Endothelial cell of coronary artery (primary cell): ENCODE measurements at places on chromosomes 11 and 22. TPM values are rescaled to one million over a fixed set of nuclear protein-coding genes. Genes with fewer than 3 reads are reported as not detected.

ALG8 gene
- total RNA-seq, result 32.5 and 35.3 TPM in 2 replicates

PITPNM1 gene
- total RNA-seq, result 11.2 and 24.2 TPM in 2 replicates

BLID gene
- total RNA-seq, result 1.6 and 10.0 TPM in 2 replicates

QSER1 gene
- 13.0 and 17.6 TPM in 2 replicates for total RNA-seq
